ENCODE measurements at places on chromosomes 12 and 14.

- DNase-seq: no peak
Measured at GRCh38 chr12:50052964-50053363, 4.4 kb upstream of the ASIC1 start.

- no peak for DNase-seq
Measured at GRCh38 chr12:89777733-89778379, 69.2 kb upstream of the ATP2B1 start.

- DNase-seq: no peak
Measured at GRCh38 chr14:101367421-101368261, 193.7 kb upstream of the DIO3 start.

DNA sequence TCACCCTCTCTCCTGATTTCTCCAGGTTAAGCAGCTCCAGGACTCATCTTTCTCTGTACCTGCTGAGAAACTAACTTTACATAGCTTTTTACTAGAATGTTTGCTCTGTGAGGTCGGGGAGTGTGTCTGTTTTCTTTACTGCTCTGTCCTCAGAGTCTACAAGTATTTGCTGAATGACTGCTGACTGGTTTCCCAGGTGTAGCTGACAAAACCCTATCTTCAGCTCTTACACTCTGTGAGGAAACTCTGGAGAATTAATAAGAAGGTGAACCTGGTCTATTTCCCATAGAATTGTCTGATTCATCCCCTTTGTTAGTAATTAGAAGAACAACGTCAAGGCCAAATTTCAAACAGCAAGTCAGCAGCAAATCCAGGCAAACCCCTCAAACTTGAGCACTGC lies 226.8 kb downstream of the ZFP36L1 start:
- no peak for DNase-seq

Measured in NCI-H1048 (cell line).